ENCODE measurements at places on chromosomes 7 and 10. TPM values are rescaled to one million over a fixed set of nuclear protein-coding genes. Genes with fewer than 3 reads are reported as not detected.

DNA sequence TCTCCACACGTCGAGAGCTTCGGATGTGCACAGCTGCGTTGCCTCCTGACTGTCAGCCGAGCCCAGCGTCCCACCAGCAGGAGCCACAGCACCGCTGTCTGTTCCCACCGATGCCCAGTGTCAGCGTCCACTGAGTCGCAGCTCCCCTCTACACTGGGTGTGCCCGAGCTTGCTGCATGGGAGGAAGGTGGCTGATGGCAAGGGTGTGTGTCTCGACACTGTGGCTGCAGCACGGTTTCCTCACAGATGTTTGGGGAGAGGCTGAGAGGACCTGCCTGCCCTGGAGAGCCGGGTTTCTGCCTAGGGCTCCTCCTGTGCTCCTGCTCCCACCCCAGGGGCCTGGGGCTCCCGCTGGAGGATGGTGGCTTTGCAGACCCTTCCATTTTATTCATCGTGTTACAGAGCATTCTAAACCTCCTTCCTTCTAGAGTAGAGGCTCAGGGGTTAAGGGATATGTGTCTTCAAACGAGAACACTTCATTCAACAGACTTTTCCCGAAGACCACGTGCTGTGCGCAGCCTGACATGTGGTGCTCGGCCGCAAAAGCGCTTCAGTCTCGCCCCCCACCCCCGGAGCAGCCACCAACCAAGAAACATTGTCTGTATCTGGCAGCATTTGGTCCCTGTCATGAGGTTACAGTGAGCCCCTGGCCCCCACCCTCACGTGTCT is 384.8 kb downstream of the DNAJB6 start:
- no peak for DNase-seq

DNA sequence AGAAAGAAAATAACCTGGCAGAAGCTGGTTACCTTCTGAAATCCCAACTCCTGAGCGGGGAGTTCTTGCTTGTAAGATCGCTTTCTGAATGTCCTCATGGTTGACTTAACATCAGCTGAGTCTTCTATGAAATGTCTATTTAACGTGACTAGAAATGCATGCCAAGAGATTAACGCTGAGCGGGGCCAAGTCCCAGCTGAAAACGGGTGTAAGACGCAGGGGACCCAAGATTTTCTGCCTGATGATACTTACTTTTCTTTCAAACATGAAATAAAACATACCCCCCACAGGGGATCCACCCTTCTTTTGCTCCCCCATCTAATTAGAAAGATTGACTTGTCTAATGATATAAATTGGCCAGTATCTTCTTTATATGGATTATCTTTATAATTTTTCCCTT is 14.9 kb downstream of the OR9A2 start:
- no peak for DNase-seq

GRCh38 chr10:102501201-102502028 is 1.1 kb downstream of the ACTR1A start:
- no peak for DNase-seq

PDE6C gene
- not detected for total RNA-seq

DNA sequence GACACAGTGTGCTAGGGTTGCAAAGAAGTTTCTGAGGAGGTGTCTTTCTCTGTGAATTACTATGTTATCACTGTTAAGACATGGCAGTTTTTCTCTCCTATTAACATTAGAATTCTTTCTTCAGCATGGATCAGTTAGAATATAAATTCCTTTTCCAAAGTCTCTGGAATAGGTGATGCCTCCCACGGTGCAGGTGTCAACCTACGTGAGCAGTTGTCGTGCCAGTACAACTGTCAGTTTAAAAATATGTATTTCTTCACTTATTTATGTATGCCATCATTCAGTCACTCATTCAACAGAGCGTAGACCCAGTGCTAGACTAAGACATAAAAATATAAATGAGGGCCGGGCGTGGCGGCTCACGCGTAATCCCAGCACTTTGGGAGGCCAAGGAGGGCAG is 83.5 kb downstream of the TACC2 start:
- no peak for DNase-seq

DNA sequence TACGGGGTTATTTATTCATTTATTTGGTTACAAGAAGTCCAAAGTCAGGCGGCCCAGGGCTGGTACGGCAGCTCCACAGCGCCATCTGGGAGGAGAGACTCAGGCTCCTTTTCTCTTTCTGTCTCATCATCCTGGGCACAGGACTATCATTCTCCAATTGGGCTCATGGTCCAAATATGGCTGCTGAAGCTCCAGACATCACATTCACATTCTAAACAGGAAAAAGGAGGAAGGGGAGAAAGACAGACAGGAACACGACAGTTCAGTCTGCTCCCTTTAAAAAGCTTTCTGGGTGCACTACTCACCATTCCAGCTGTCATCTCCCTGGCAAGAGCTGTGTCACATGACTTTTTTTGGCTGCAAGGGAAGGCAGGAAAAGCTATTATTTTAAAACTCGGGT is 74.4 kb upstream of the PDZD8 start:
- no peak for DNase-seq
